AG08396 (cell line): ENCODE measurements at places on chromosomes 11 and 22.

DNA sequence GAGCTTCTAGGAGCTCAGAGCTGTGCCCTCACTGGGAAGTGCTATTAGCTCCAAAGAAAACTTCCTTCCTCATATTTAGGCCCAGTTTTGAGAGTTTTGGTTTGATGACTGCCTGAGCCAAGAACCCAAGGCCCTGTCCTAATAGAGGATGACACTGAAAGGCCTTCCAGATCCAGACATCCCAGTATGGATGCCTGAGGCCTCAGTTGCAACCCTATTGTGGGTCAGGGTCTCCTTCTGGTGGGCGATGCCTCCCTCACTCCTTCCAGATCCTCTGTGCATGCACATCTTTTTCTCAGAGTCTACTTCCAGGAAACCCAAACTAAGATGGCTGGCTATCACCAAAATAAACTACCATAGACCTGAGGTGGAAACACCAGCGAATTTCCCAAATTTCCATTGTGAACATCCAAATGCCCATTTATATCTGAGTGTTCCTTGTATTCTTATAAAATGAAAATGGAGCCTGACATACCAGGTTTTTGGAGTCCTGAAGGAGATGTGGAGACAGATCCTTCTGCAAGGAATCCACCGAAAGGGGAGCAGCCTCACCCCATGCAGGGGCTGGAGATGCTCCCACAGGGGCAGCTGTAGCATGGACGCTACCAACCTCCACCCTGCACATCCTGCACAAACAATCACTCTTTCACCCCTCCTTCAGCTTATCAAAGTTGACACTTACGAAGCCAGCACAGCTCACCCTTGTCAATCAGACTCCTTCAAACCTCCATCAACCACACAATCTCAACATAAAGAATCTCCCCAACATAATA, 61.1 kb downstream of the GGTLC2 start:
- no peak for DNase-seq

- peak; percentile 71 for DNase-seq
Observed at GRCh38 chr11:108697872-108698473, 33.1 kb downstream of the DDX10 start.

GRCh38 chr11:114709960-114710359, 31.6 kb downstream of the NXPE2 start:
- no peak for DNase-seq

DNA sequence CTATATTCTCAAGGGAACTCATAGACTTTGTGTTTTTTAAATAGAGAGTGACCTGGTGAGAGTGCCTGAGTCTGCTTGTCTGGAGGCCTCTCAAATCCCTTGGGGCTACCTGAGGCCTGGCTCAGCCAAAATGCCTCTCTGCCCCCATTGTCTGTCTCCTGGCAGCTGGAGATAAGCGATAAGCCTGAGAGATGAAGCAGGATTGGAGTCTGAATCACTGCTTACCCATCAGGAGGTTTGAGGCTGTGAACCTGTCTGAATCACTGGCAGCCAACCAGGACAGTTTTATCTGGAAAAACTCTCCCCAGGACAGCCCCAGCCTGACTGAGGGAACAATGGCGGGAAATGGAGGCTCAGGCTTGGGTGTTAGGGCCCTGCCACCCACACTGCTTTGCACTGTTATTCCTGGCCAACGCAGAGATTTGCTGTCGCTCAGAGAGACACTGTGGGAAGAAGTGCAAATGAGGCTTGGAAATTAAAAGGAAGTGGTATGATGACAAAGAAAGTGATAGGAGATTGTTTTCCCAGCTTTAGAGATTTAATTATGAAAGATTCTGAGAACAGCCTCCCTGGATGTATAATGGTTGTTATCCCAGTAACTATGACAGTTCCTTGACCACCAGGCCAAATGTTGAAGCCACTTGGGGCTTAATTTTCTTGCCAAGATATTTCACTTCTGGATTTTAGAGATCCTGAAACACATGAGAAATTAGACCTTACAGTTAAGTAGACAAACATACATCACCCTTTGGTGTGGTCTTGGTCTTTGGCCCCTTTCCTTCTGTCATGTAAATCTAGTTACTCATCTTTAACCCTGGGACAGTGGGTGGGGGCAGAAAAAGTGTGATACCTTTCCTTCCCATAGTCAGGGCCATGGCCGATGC, 102.1 kb downstream of the RASSF10 start:
- no peak for DNase-seq

DNA sequence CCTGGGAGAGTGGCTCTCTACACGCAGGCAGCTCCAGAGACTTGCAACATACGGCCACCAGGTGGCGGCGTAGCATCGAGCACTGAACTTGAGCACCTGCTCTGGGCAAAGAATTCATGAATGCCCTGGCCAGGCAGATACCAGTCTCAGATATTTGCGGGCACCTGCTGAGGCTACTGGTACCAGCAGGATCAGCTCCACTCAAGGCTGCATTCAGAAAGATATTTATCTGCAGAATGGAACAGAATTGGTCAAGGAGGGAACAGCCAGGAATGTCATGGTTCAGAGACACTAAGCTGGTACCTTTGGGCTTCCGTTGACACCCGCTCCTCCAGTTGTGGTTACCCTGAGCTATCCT, 10.8 kb upstream of the CCDC86 start:
- DNase-seq: peak; percentile 85

DNA sequence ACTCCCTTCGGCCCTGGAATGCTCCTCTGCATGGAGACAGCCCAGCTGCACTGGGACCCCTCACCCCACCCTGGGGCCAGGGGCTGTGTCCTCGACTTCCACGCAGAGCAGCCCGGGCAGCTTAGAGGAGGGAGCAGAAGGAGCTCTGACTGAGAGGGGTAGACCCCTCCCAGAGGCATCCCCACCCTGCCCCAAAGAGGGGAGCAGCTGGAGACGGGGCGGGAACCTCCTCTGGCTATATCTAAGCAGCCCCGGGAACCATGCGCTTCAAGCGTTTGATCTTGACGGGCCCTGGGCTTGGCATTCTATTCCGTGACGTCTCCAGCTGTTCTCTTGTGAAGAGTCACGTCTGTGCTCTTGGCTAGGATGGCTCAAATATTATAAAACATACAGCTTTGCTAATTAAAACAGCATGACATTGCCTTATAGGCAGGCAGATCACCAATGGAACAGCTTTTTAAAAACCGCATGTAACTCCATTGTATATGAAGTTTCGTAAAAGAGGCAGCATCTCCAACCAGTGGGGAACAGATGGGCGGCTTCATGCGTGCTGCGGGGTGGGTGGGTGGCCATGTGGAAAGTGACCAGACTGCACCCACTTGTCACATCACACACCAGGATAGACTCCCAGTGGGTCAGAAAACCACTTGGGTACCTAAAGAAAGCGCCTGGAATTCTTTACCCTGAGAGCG, 7.7 kb downstream of the KCNQ1 start:
- no peak for DNase-seq
